ENCODE measurements at places on chromosomes 12 and 14. TPM values are rescaled to one million over a fixed set of nuclear protein-coding genes. Genes with fewer than 3 reads are reported as not detected.

DNA sequence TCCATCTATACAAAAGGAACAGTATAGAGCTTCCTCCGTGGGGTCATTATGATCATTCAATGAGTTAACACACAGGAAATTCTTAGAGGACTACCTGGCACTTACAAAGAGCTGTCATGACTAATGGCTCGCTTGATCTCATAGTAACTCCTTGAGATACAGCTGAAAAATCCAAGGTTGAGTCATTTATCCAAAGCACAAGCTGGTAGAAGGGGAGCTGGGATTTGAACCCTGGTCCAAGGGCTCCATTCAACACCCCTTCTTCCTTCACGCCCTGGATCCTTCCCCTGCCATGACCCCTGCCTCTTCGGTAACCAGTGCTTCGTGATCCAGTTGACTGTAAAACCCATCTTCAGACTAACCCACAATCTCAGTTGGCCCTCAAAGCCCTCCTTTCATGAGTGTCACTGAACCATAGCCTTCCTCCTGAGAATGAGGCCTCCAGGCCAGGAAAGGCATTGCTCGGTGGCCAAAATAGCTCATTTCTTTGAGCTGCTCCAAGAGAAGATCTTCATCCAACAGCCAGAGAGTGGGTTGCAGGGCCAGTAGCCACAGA is 7.8 kb downstream of the ZFP36L1 start:
- DNase-seq, result no peak
- H3K36me3 ChIP-seq, result peaks cover 41% of the 10 kb centered on the region
- H3K4me3 ChIP-seq, result no peak overlapping the region
- H3K27ac ChIP-seq, result peak overlapping the region; percentile 88

- peaks cover 58% of the 10 kb centered on the region for H3K27me3 ChIP-seq
- peaks cover 3% of the 10 kb centered on the region for H3K36me3 ChIP-seq
- H3K27ac ChIP-seq, result no peak overlapping the region
- no peak overlapping the region for H3K4me3 ChIP-seq
These were observed 1.8 kb upstream of the VSX2 start for GRCh38 chr14:74237441-74237840.

GRCh38 chr14:94375552-94376107 is 12.8 kb downstream of the SERPINA1 start:
- no peak overlapping the region for H3K27ac ChIP-seq
- DNase-seq, result no peak
- H3K4me3 ChIP-seq, result no peak overlapping the region
- no peaks in the 10 kb centered on the region for H3K4me1 ChIP-seq
- H3K27me3 ChIP-seq, result no peaks in the 10 kb centered on the region
- H3K36me3 ChIP-seq, result no peaks in the 10 kb centered on the region

GRCh38 chr14:63435204-63435603 is 108.0 kb downstream of the PPP2R5E start:
- no peak overlapping the region for H3K27ac ChIP-seq
- DNase-seq, result no peak
- H3K4me1 ChIP-seq, result peaks cover 48% of the 10 kb centered on the region
- no peaks in the 10 kb centered on the region for H3K27me3 ChIP-seq
- peak overlapping the region; percentile 4 for H3K4me3 ChIP-seq
- H3K36me3 ChIP-seq, result peaks cover 2% of the 10 kb centered on the region

Gene AQP2
- total RNA-seq, result not detected

GRCh38 chr14:64061115-64061514 is 208.3 kb downstream of the SYNE2 start:
- H3K27ac ChIP-seq, result no peak overlapping the region
- no peaks in the 10 kb centered on the region for H3K4me1 ChIP-seq
- no peak for DNase-seq
- peaks cover 23% of the 10 kb centered on the region for H3K36me3 ChIP-seq
- no peak overlapping the region for H3K4me3 ChIP-seq

DNA sequence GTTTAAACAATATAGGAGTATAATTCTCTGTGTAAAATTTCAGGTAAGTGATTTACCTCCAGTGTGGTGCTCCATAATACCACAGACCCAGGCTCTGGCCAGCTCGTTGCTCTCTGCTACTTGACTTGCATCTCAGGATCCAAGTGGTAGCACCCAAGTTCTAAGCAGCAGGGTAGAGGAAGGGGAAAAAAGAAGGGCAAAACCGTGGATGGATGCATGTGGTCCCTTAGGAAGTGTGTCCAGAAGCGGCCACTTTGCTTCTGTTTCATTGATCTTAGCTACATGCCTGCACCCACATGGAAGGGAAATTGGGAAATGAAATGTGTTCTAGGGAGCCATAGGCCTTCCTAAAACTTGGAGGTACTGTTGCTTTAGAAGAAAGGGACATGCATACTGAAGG is 48.6 kb upstream of the HMGA2 start:
- H3K27me3 ChIP-seq, result peaks cover 6% of the 10 kb centered on the region
- H3K27ac ChIP-seq, result no peak overlapping the region
- DNase-seq, result no peak
- H3K4me3 ChIP-seq, result no peak overlapping the region
- H3K4me1 ChIP-seq, result no peaks in the 10 kb centered on the region

- H3K4me3 ChIP-seq, result no peak overlapping the region
- H3K27me3 ChIP-seq, result peaks cover 12% of the 10 kb centered on the region
- no peak for DNase-seq
- H3K4me1 ChIP-seq, result no peaks in the 10 kb centered on the region
- H3K36me3 ChIP-seq, result no peaks in the 10 kb centered on the region
- no peak overlapping the region for H3K27ac ChIP-seq
These were observed 159.4 kb downstream of the EPS8 start for GRCh38 chr12:15629761-15630160.

- peaks cover 29% of the 10 kb centered on the region for H3K4me1 ChIP-seq
- H3K27ac ChIP-seq, result peak overlapping the region; percentile 22
- no peaks in the 10 kb centered on the region for H3K27me3 ChIP-seq
These were observed 30.2 kb downstream of the NUDT4 start for GRCh38 chr12:93407963-93408283.

DNA sequence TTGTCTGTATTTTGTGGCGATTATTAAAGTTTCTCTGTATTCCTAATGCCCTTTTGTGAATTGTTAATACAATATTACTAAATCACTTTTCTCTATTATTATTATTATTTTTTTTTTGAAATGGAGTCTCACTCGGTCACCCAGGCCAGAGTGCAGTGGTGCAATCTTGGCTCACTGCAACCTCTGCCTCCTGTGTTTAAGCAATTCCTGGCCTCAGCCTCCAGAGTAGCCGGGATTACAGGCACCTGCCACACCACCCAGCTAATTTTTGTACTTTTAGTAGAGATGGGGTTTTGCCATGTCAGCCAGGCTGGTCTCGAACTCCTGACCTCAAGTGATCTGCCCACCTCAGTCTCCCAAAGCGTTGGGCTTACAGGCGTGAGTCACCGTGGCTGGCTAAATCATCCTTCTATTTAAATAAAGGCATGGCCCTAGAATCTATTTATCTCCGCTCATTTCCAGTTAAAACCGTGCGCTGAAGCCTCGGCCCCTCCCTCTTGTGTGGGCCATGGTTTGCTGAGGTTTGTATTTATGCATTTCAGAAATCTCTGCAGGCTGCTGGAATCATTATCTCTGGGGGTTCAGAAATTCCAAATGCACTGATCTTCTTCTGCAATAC is 1136.4 kb upstream of the TMEM132C start:
- DNase-seq, result peak; percentile 13
- no peaks in the 10 kb centered on the region for H3K36me3 ChIP-seq
- no peak overlapping the region for H3K4me3 ChIP-seq
- peaks cover 10% of the 10 kb centered on the region for H3K27me3 ChIP-seq

GRCh38 chr12:96861656-96862055 is 45.4 kb upstream of the NEDD1 start:
- H3K27me3 ChIP-seq, result peaks cover 21% of the 10 kb centered on the region
- H3K4me1 ChIP-seq, result no peaks in the 10 kb centered on the region
- DNase-seq, result no peak

- H3K27ac ChIP-seq, result no peak overlapping the region
- no peaks in the 10 kb centered on the region for H3K27me3 ChIP-seq
- H3K4me3 ChIP-seq, result no peak overlapping the region
- H3K36me3 ChIP-seq, result no peaks in the 10 kb centered on the region
- DNase-seq, result no peak
These were observed 15.0 kb downstream of the DEPDC4 start for GRCh38 chr12:100251917-100252316.

Gene EML1
- 1.8 TPM for total RNA-seq

DNA sequence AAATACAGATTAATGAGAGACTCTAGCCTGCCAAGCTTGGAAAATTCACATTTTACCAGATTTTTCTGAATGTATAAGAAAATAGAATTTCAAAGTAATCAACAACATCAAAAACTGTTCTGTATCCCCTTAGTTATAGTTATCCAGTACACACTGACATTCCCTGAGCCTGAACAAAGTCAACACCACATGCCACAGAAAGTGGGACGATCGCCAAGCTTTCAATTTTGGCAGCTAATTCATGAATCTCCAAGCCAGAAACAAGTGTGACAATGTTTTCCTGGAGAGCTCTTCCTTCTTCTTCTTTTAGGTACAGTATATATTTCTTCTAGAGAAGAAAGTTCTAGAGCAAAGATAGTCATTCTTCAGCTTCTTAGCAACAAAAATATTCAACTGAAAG is 290.2 kb downstream of the PRKD1 start:
- no peaks in the 10 kb centered on the region for H3K4me1 ChIP-seq
- no peaks in the 10 kb centered on the region for H3K27me3 ChIP-seq
- no peak overlapping the region for H3K27ac ChIP-seq
- H3K36me3 ChIP-seq, result no peaks in the 10 kb centered on the region
- H3K4me3 ChIP-seq, result no peak overlapping the region

Gene RNU4-1
- 2,196 TPM for total RNA-seq

GRCh38 chr14:23538785-23539184 is 12.8 kb downstream of the ZFHX2 start:
- no peak overlapping the region for H3K27ac ChIP-seq
- no peaks in the 10 kb centered on the region for H3K36me3 ChIP-seq
- peaks cover 6% of the 10 kb centered on the region for H3K4me1 ChIP-seq
- no peak overlapping the region for H3K4me3 ChIP-seq

DNA sequence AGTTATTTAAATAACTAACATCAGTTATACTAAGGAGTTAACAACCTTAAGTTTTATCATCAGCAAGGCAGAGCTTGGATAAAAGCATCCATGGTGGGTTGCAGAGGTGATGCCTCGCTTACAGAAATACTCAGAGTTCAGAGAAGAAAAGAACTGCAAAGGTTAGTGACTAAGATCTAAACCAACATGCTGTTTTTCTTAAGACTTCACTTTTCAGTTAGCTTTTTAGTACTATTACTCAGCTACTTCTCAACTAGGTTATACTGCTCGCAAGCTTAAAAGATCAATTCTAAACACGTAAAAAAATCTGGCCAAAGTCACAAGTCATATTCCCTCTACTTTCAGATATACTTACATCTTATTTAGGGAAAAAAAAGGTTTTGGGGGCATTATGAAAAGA is 2.8 kb downstream of the PPP1CC start:
- H3K36me3 ChIP-seq, result peaks cover 58% of the 10 kb centered on the region
- DNase-seq, result no peak
- H3K27ac ChIP-seq, result peak overlapping the region; percentile 93
- H3K4me3 ChIP-seq, result peak overlapping the region; percentile 99

- no peak overlapping the region for H3K4me3 ChIP-seq
- no peaks in the 10 kb centered on the region for H3K36me3 ChIP-seq
- peaks cover 12% of the 10 kb centered on the region for H3K4me1 ChIP-seq
- peak; percentile 60 for DNase-seq
- H3K27ac ChIP-seq, result no peak overlapping the region
These were observed 48.0 kb upstream of the RIMBP2 start for GRCh38 chr12:130764073-130764472.

DNA sequence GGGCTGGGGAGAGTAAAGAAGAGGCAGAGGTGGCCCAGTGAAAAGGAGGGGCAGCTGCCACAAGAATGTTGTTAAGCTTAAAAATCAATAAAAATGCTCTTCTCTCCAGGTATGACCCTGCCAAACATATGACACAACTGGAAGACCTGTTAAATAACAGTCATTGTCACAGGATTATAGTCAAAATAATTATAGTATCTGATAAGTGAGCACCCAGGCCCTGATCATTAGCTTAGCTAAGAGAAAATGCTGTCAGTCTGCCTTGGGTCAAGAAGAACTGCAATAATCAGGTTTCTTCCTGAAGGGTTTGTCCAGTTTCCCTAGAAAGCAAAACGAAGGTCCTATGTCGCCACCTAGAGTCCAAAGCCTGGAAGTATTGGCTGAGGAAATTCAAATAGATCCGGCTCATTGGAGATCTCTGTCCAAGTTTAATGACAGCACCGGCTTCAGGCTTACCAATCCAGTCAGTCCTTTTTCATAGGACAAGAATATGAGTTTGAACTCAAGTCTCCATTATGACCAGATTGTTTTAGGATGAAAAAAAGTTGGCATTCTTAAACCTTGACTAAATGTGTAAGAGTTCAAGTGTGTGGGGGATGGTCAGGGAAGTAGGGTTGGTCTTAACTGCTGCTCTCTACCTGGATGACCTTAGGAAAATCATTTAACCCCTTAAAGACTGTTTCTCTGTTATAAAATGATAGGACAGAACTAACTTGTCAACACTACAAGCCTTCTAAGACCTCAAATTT is 22.5 kb upstream of the NKX2-8 start:
- H3K27me3 ChIP-seq, result peaks cover 2% of the 10 kb centered on the region
- H3K27ac ChIP-seq, result no peak overlapping the region
- H3K4me1 ChIP-seq, result no peaks in the 10 kb centered on the region
- DNase-seq, result peak; percentile 81
- no peaks in the 10 kb centered on the region for H3K36me3 ChIP-seq

Gene GPR135
- 2.0 TPM for total RNA-seq

Gene PLCZ1
- total RNA-seq, result not detected

- no peak overlapping the region for H3K4me3 ChIP-seq
- no peak for DNase-seq
- no peaks in the 10 kb centered on the region for H3K27me3 ChIP-seq
- no peak overlapping the region for H3K27ac ChIP-seq
- H3K4me1 ChIP-seq, result no peaks in the 10 kb centered on the region
These were observed 121.2 kb upstream of the LRIG3 start for GRCh38 chr12:59041241-59042121.

DNA sequence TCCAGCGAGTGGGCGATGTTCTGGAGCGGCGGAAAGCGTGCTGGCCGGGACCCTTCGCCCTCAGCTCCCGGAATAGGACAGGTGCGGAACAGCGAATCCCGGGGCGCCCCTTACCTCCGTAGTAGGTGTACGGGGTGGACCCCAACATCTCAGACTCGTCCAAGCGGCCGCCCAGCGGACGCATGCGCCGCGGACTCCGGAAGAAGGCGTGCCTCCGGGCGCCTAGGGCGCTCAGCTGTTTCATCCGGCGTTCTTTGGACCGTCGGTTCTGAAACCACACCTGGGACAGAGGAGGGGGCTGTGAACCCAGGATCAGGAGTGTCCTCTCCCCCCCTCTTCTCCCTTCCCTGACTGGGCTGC is 4.5 kb downstream of the LHX5 start:
- peaks cover 71% of the 10 kb centered on the region for H3K27me3 ChIP-seq
- H3K27ac ChIP-seq, result peak overlapping the region; percentile 76
- peaks cover 13% of the 10 kb centered on the region for H3K4me1 ChIP-seq
- H3K4me3 ChIP-seq, result peak overlapping the region; percentile 48
- H3K36me3 ChIP-seq, result peaks cover 8% of the 10 kb centered on the region
- no peak for DNase-seq

- peak; percentile 87 for DNase-seq
- H3K4me1 ChIP-seq, result peaks cover 12% of the 10 kb centered on the region
- peaks cover 17% of the 10 kb centered on the region for H3K27me3 ChIP-seq
- peak within 1 kb of the TSS; percentile 80 for H3K4me3 ChIP-seq
These were observed at the start of gene SALL2 for GRCh38 chr14:21525962-21526671. SALL2 (minus strand) TSS chr14:21526346; CDS start chr14:21526127, 219 bp downstream.

Gene CABP1
- total RNA-seq, result 0.16 TPM
